ENCODE measurements at places on chromosomes 6 and 20.

- no peak for DNase-seq
Measured at GRCh38 chr6:110140650-110141049, 38.8 kb downstream of the WASF1 start.

GRCh38 chr6:158765499-158766068 is 53.6 kb downstream of the EZR start:
- DNase-seq: no peak

GRCh38 chr6:85096976-85097375 is 332.6 kb upstream of the TBX18 start:
- DNase-seq: peak; percentile 32

DNA sequence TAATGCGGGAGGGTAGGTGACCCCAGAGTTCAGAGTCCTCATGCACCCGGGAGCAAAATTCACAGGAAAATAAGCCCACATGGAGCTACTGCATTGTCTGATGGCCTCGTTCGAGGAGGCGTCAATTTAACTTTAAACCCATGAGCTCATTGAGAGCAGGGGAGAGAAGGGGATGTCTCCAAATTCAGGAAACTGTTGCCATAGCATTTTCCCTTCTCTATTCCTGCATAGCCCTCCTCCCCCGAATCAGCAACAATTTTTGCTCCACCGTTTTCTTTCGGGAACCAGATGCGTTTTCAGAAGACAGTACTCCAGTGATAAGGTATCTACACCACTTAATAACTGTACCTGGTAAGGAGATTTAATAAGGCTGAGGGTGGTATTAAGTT is 324 bp upstream of the LAMP5 start:
- no peak for DNase-seq

DNA sequence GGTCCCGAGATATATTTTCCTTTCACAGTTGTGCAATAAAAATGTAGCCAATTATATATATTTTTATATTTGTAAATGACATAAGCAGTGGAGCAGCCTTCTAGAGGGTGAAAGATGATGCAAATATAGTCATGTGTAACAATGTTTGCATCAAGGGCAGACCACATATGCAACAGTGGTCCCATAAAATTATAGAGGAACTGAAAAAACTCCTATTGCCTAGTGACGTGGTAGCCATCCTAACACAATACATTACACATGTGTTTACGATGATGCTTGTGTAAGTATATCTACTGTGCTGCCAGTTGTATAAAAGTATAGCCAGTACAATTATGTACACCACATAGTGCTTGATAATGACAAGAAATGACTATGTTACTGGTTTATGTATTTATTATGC is 162.8 kb downstream of the ZFAND3 start:
- DNase-seq: no peak

DNA sequence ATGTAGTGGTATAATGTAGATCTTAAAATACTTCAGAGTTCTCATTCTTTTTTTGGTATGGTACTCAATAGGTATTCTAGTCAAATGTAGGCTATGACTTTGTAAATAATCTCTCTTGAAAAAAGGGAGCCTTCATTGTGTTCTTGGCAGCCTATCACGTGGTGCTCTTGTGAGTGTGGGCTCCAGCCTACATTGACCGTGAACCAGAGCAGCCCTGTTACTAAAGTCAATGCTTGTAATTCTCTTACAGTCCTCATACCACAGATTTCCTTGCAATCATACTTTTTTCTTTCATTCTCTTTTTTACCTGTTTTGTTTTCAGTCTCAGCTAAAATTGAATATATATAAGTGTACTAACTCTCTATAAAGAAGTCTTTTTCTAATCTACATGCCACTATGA is 31.1 kb downstream of the ARID1B start:
- DNase-seq: no peak

DNA sequence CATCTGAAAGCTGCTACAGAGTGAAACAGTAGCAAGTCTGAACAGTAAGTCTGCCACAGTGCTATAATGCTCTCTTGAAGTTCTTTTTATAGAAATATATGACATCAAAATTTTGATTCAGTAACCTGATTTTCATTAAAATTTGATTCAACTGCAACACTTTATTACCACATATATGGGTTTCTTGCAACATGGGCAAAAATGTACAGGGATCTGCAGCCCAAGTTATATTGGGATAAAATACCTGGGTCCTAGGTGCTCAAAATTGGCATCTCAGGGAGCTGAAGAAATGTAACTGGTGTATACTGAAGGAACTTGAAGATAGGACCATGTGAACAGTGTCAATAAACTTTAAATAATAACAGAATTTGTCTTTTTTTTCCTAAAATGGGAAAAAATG is 10.8 kb downstream of the ROMO1 start:
- DNase-seq: no peak

- DNase-seq: no peak
Measured at GRCh38 chr6:68235326-68235784, 399.7 kb upstream of the ADGRB3 start.

GRCh38 chr20:10763112-10763511 is 89.3 kb upstream of the JAG1 start:
- DNase-seq: no peak

DNA sequence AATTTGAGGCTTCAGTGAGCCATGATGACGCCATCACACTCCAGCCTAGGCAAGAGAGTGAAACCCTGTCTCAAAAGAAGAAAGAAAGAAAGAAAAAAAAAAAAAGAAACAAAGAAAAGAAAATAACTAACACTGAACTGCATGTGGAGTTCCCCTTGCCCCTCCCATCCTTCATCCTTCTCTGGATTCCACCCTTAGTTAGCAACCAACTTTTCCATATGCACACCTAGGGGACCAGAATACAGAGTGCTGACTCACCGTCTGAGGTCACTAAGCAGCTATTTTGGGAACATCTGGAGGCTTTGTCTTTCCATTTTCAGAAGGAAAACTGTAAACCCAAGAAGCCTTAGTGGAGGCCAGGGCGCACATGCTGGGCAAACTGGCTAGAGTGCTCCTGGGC is 257.4 kb downstream of the MAFB start:
- no peak for DNase-seq
